Ovary (tissue), 10 donors: ENCODE measurements at places on chromosomes 2 and 18.

GRCh38 chr18:49214706-49215105, 245.7 kb downstream of the DYM start:
- DNase-seq = no peak

DNA sequence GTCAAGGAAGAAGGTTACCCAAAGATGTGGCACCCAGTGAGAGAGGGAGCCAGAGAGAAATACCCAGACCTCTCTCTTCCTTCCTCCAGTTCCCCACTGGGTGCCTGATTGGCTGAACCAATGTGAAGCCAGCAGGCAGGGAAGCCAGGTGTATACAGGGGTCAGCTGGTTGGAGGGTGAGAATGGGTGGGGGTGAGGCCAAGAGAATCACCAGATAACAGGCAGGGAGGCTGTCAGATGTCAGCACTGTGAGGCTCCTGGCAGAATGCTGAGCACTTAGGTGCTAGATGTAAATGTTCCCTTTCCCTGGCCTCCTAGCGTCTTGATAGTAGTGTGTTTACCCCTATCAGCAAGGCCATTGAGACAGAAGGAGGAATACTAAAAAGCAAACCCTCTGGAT, 104.0 kb upstream of the MGAT5 start:
- no peak for DNase-seq

DNA sequence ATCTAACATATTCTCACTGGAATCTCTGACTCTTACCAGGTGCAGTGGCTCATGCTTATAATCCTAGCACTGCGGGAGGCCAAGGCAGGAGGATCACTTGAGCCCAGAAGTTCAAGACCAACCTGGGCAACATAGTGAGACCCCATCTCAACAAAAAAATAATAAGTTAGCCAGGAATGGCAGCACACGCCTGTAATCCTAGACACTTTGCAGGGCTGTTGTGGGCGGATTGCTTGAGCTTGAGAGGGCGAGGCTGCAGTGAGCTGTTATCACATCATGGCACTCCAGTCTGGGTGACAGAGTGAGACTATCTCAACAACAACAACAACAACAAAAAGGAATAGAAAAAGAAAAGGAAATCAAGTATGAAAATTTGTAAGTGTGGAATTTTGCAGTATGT, 306.5 kb upstream of the CYP26B1 start:
- DNase-seq = no peak

- DNase-seq = no peak
Observed at GRCh38 chr2:170227951-170228350, 50.0 kb downstream of the MYO3B start.

GRCh38 chr2:170639635-170640034, 75.5 kb upstream of the SP5 start:
- DNase-seq = no peak

DNA sequence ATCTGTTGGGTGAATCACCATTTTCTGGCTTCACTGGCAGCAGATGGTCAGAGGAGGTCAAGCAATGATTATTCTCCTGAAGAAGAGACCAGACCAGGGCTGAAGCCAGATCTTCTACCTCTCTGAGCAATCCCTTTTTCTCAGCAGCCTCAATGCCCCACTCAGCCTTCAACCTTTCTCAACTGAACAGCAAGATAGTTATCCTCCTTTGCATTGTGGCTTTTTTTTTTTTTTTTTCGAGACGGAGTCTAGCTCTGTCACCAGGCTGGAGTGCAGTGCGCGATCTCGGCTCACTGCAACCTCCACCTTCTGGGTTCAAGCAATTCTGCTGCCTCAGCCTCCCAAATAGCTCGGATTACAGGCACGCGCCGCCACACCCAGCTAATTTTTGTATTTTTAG, 50.5 kb downstream of the ZFP36L2 start:
- no peak for DNase-seq
